Kidney glomerular epithelial cell (primary cell): ENCODE measurements at places on chromosomes 16 and 17.
A peak's percentile ranks its signal among the peaks of the same experiment; 100 is the strongest.

GRCh38 chr16:4702466-4702808 is 9.1 kb downstream of the NUDT16L1 start:
- no peak for DNase-seq

GRCh38 chr17:75908201-75908600 is 3.5 kb upstream of the MRPL38 start:
- DNase-seq = no peak

DNA sequence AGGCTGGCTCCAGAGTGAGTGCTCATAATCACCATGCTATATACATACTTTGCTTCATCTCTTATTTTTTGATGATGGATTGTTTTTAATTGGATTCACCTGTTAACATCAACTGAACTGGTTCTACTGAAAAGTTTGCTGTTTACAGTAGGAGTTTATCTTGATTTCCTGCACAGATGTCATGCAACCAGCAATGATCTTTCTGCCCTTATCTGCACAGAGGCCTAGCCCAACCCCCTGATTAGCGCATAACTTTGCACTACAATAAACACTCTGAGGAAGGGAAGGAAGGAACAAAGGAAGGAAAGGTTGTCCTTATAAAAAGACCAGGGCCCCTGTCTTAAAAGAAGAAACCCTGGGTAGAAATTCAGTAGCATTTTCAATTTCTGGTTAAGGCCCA is 152.9 kb downstream of the RGS9 start:
- DNase-seq = no peak

DNA sequence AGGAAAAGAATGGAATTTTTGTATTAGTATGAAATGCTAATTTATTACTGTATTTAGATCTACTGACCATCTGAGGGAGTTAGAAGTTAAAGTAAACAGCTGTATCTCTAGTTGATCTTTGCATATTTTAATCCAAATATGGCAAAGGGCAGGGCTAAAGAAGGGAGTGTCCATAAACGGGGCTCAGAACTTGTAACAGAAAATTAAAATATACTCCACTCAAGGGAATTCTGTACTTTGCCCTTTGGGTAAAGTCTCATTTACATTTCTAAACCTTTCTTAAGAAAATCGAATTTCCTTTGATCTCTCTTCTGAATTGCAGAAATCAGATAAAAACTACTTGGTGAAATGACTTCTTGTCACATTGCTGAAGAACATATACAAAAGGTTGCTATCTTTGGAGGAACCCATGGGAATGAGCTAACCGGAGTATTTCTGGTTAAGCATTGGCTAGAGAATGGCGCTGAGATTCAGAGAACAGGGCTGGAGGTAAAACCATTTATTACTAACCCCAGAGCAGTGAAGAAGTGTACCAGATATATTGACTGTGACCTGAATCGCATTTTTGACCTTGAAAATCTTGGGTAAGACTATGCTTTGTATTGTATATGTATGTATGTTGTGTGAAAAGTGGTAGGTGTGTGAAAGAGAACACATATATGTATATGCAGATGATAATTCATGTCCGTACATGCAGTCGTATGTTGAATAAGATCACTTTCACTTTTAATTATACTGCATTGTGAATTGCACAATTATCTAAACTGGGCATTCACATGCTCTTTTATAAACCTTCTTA is at the start of gene ASPA:
TSS of gene ASPA (plus strand) at position 186 of the 799 bp plus-strand sequence. CDS start at position 349, 163 bp downstream.
- DNase-seq = no peak

- DNase-seq = no peak
These were observed 21.9 kb downstream of the ACE start for GRCh38 chr17:63498626-63499195.

GRCh38 chr16:3256866-3257465 is 533 bp upstream of the MEFV start:
- peak; percentile 59 for DNase-seq

- DNase-seq = no peak
These were observed 23.9 kb downstream of the SRCAP start for GRCh38 chr16:30722916-30723315.

DNA sequence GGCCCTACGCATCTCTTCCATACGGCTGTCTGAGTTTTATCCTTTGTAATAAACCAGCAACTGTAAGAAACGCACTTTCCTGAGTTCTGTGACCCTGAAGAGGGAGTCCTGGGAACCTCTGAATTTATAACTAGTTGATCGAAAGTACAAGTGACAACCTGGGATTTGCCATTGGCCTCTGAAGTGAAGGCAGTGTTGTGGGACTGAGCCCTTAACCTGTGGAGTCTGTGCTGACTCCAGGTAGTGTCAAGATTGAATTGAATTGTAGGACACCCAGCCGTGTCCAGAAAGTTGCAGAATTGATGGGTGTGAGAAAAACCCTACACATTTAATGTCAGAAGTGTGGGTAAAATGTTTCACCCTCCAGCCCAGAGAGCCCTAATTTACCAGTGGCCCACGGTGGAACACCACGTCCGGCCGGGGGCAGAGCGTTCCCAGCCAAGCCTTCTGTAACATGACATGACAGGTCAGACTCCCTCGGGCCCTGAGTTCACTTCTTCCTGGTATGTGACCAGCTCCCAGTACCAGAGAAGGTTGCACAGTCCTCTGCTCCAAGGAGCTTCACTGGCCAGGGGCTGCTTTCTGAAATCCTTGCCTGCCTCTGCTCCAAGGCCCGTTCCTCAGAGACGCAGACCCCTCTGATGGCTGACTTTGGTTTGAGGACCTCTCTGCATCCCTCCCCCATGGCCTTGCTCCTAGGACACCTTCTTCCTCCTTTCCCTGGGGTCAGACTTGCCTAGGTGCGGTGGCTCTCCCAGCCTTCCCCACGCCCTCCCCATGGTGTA is 1.5 kb downstream of the GAA start:
- no peak for DNase-seq

- no peak for DNase-seq
These were observed 24.9 kb upstream of the DBNDD1 start for GRCh38 chr16:90044111-90044551.

- DNase-seq = no peak
These were observed 7.4 kb upstream of the HSD17B2 start for GRCh38 chr16:82027629-82028064.

- DNase-seq = no peak
These were observed 1.0 kb downstream of the MAP2K4 start for GRCh38 chr17:12021623-12022140.

- no peak for DNase-seq
These were observed 9.9 kb upstream of the SPPL2C start for GRCh38 chr17:45834471-45835396.

GRCh38 chr16:67399749-67400704 is 6.7 kb upstream of the TPPP3 start:
- no peak for DNase-seq

DNA sequence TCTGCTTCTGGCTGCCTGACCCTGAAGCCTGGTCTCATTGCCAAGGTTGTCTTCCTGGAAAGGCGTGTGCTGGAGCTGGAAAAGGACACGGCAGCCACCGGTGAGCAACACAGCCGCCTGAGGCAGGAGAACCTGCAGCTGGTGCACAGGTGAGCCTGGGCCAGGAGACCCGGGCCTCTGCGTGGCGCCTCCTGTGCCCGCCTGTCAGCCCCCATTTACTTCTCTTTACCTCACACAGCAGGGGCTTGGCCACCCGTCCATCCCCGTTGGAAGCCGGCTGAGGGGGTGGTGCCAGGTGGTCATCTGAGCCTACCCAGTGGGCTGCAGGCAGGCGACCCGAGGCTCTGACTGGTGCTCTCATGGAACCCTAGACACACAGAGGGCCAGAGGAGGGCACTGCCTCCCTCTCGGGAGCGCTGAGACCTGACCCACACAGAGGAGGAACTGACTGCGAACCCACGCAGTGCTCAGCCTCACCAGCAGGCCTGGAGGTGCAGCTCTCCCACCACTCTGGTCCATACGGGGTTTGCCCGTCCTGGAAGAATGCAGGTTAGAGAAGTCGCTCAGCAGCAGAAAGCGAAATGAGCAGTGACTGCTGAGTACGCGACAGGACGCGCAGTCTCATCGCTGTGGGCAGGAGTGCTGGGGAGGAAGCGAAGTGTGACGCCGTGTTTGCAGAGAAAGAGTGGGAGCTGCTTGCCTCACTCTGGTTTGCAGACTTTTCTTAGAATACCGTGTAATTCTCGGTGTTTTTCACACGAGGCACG is 21.9 kb upstream of the CAPN15 start:
- DNase-seq = no peak

GRCh38 chr17:1360975-1361374 is 39.0 kb downstream of the YWHAE start:
- DNase-seq = no peak

DNA sequence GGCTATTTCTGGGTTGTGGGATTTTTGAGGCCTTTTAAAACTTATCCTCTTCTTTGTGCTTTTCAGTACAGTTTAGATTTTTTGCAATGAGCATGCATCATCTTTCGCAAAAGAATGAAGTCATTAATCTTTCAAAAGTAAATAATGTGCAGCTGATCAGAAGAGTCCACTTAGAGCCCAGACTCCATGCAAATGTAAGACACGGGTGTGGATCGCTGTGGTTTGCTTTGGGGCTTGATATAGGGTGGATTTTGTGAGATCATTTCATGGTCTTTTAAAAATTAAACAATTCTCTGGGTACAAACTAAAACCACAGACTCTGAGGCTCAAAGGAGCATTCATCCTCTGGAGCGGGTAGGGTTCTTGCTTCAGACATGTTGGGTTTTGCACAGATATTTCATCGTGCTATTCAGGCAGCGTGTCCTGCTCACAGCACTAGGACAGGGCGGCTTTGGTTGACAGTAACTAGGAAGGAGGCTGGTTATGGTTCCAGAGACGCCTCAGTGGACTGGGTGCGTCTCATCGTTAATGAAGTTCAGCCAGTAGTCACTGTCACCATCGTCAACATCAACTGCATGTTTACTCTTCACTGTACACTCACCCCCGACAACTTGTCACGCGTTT is 129.4 kb upstream of the PLCG2 start:
- DNase-seq = no peak

- DNase-seq = no peak
These were observed 393.4 kb downstream of the SEC14L1 start for GRCh38 chr17:77534137-77534536.

- DNase-seq = no peak
These were observed 12.0 kb upstream of the BRIP1 start for GRCh38 chr17:61875285-61875684.
